ENCODE measurements at places on chromosomes 2 and 18.
A peak's percentile ranks its signal among the peaks of the same experiment; 100 is the strongest.

- DNase-seq: no peak
Observed at GRCh38 chr2:227020416-227020815, 143.6 kb downstream of the COL4A4 start.

- DNase-seq: no peak
Observed at GRCh38 chr2:383888-384287, 96.0 kb upstream of the ALKAL2 start.

- no peak for DNase-seq
Observed at GRCh38 chr18:2471523-2471922, 99.8 kb downstream of the METTL4 start.

DNA sequence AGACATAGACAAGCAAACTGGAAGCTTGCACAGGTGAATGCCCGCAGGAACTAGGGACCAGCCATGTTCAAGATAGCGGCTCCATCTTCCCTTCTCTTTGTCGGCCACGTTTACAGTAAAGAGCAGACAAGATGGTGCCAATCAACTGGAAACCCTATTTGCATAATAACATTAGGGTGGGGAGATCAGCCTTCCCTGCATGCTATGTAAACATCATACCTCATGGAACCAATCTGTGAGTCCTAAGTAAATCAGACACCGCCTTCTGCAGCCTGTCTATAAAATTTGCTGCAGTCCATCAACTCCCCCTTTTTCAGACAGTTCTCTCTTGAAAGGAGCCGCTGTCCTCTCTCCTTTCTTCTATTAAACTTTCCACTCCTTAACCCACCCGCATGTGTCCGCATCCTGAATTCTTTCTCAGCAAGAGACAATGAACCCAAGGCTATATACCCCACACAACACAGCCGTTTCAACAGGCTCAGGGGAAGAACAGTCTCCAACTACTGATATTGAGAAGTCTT, 384.4 kb downstream of the EIPR1 start:
- no peak for DNase-seq

GRCh38 chr2:85106489-85107180, 26.6 kb upstream of the TCF7L1 start:
- peak; percentile 59 for DNase-seq

- DNase-seq: no peak
Observed at GRCh38 chr2:205439621-205440020, 242.7 kb upstream of the NRP2 start.

DNA sequence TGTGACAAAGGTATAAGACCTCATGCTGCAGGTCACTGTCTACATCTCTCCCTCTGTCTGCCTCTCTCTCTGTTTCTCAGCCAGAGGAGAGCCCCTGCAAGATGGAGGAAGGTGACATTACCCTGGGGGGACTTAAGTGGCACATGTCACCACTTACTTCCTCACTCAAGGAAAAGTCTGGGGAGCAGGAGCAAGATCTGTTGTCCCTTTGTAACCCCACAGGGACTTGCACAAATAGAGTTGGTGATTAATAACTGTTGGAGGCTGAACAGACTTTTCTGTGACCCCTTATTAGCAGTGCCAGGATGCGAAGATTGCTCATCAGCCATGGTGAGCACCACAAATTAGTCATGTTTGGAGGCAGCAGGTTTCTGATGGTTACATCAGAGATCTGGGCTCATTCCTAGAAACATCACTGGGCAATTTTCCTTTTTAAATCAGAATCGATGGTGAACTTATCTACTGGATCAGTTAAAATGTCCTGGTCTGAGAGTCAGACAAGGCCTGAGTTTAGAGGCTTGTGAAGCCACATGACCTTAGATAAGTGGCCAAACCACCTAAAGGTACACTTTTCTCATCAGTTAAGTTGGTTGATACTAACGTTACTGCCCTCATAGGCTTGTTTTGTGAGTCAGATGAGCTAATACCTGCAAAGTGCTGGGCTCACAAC, 81.2 kb upstream of the LTBP1 start:
- DNase-seq: peak; percentile 85

DNA sequence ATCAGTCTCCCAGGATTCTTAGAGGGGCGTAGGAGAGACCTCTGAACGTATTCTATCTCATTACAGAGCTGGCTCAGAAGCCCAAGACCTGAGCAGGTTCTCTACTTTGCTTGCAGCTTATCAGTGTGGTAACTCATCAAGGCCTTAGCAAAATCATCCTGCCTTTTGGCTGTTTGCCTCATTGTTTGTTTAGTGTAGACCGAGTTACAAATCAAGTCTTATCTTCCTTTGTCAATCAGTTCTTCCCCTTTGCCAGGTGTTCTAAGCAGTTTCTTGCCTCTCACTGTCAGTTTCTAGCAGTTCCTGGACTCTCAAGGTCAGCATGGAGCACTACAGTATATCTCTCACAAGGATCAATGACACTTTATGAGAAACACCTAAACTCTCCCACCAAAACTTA, 30.9 kb upstream of the NAB1 start:
- no peak for DNase-seq

GRCh38 chr2:58620093-58620492, 379.0 kb upstream of the FANCL start:
- no peak for DNase-seq

GRCh38 chr2:219277703-219278654, 1.2 kb upstream of the DNAJB2 start:
- DNase-seq: peak; percentile 33

GRCh38 chr2:24492421-24493279, 1.6 kb downstream of the NCOA1 start:
- DNase-seq: no peak

- DNase-seq: no peak
Observed at GRCh38 chr2:158656492-158657229, 138.5 kb upstream of the DAPL1 start.

DNA sequence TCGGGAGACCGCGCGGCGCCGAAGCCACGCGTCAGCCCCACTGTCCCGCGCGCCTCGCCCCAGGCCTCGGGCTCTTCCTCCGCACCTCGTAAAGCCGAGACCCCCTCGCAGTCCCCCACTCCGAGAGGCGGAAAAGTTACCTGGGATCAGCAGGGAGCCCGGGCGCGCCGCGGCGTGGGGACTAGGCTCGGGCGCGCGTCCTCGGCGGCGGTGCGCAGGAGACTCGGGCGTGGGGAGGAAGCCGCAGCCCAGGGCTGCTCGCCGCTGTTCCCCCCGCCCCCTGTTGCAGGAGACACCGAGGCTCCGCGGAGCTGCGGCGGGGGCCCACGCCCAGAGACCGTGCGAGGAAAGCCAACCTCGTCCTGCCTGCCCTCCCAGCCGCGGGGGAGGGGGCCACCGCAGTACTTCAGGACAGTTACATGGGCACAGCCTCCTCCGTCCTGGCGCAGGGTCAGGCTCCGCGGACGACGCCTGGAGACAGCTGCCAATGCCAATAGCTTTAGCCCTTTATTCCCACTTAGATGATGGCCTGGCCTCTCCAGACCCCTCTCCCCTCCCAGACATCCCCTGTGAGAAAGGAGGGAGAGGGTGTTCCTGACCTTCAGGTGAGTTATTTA, at the start of gene EPB41L3:
TSS of gene EPB41L3 (minus strand) at position 225 of the 617 bp plus-strand sequence. CDS start 54,814 bp downstream, outside the sequence.
- DNase-seq: no peak

- no peak for DNase-seq
Observed at GRCh38 chr18:49849331-49850217, 36.2 kb upstream of the ACAA2 start.

- no peak for DNase-seq
Observed at GRCh38 chr2:81876624-81877023, 1572.1 kb upstream of the LRRTM1 start.

GRCh38 chr18:21650311-21650710, 38.2 kb downstream of the SNRPD1 start:
- no peak for DNase-seq
